Posterior vena cava (tissue), 2 donors: ENCODE measurements at places on chromosomes 16 and 17. TPM values are rescaled to one million over a fixed set of nuclear protein-coding genes. Genes with fewer than 3 reads are reported as not detected.

The KRTAP16-1 gene
- not detected for total RNA-seq

The SRL gene
- 4.6 TPM for total RNA-seq

The SCNN1B gene
- 4.5 TPM for total RNA-seq

The SPDYE4 gene
- total RNA-seq: not detected

The USP10 gene
- 64.3 TPM for total RNA-seq

The CD300E gene
- 1.4 TPM for total RNA-seq

The HBQ1 gene
- total RNA-seq: 0.48 TPM

The COX11 gene
- 46.1 TPM for total RNA-seq

The TMC7 gene
- total RNA-seq: 1.2 TPM

The CDH13 gene
- total RNA-seq: 32.0 TPM

The ZNF213 gene
- total RNA-seq: 10.2 TPM

The TMEM114 gene
- total RNA-seq: not detected

The GPRC5C gene
- 12.9 TPM for total RNA-seq

The RUNDC3A gene
- 0.83 TPM for total RNA-seq

The TAC4 gene
- not detected for total RNA-seq

The PYDC1 gene
- not detected for total RNA-seq

The KRTAP4-5 gene
- not detected for total RNA-seq

The INPP5K gene
- total RNA-seq: 23.5 TPM

The TP53TG3D gene
- not detected for total RNA-seq

The DLX3 gene
- total RNA-seq: 0.23 TPM

The MRPL12 gene
- 36.8 TPM for total RNA-seq

The GLIS2 gene
- total RNA-seq: 35.6 TPM

The KRT40 gene
- not detected for total RNA-seq

The SCIMP gene
- 4.5 TPM for total RNA-seq

The SCNN1G gene
- not detected for total RNA-seq

The PRR35 gene
- total RNA-seq: not detected

The OR4D2 gene
- not detected for total RNA-seq

The PMFBP1 gene
- total RNA-seq: 0.60 TPM

The KRTAP9-2 gene
- not detected for total RNA-seq

The WSCD1 gene
- 4.2 TPM for total RNA-seq

The SLC35G6 gene
- total RNA-seq: not detected

The APOBR gene
- 2.7 TPM for total RNA-seq

The SLFN14 gene
- total RNA-seq: not detected

The IQCK gene
- 7.9 TPM for total RNA-seq

The CTRB2 gene
- total RNA-seq: 9.1 TPM

The OR1A1 gene
- total RNA-seq: not detected

The CCL3 gene
- 2.6 TPM for total RNA-seq

The ARL5C gene
- total RNA-seq: not detected

The DGKE gene
- 7.6 TPM for total RNA-seq

The WFIKKN1 gene
- 0.14 TPM for total RNA-seq

The GGT6 gene
- total RNA-seq: not detected

The GABARAPL2 gene
- 94.3 TPM for total RNA-seq

The PRCD gene
- 1.6 TPM for total RNA-seq

The ZG16 gene
- total RNA-seq: not detected

The CACNG1 gene
- total RNA-seq: not detected
